Vagina (tissue), 2 donors: ENCODE measurements at places on chromosomes 11 and 22. TPM values are rescaled to one million over a fixed set of nuclear protein-coding genes. Genes with fewer than 3 reads are reported as not detected.

DNA sequence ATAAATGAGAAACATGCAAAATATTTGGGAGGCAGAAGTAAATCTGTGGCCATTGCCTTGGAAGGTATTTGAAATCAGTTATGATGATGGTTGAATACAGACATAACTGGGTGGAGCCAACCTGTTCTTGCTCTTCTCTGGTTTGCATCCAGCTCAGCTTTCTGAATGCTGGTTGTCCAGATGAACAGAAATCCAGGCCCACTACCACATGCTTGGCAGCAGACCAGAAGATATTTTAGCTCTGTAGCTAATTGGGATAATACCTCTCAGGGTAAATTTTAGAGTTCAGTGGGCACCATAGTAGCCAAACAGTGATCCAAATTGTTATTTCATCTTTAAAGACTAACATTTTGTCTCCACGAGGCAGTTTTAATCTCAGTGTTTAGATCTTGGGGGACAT is 308.3 kb downstream of the RAB38 start:
- H3K4me3 ChIP-seq, result no peak overlapping the region
- DNase-seq, result no peak
- no peaks in the 10 kb centered on the region for H3K27me3 ChIP-seq
- no peak overlapping the region for H3K27ac ChIP-seq
- no peaks in the 10 kb centered on the region for H3K36me3 ChIP-seq

DNA sequence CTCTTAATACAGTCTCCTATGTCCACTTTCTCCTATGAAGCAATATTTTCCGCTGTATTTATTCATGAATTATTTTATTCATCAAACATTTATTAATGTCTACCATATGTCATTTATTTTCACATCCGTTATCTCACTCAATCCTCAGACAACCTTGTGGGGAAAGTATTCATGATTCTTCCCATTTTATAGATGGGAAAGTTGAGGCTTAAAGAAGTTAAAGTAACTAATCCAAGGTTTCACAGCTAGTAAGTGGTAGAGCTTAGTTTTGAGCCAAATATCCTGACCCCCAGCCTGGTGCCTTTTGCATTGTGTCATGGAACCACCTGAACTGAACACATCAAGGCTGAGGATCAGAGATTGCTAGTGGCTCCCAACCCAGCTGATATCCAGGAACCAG is 66.6 kb downstream of the ISX start:
- no peak overlapping the region for H3K4me3 ChIP-seq
- H3K27me3 ChIP-seq, result no peaks in the 10 kb centered on the region
- no peak for DNase-seq

OOSP4A gene
- total RNA-seq, result not detected

GRCh38 chr22:19085233-19085718 is 36.9 kb downstream of the DGCR2 start:
- peaks cover 23% of the 10 kb centered on the region for H3K4me1 ChIP-seq
- H3K27ac ChIP-seq, result no peak overlapping the region
- H3K36me3 ChIP-seq, result no peaks in the 10 kb centered on the region
- H3K27me3 ChIP-seq, result no peaks in the 10 kb centered on the region
